ENCODE measurements at places on chromosomes 2 and 18.

GRCh38 chr2:187658952-187659525 is 104.8 kb upstream of the TFPI start:
- no peak for DNase-seq

- peak; percentile 63 for DNase-seq
Observed at GRCh38 chr2:225894236-225894980, 494.9 kb downstream of the NYAP2 start.

DNA sequence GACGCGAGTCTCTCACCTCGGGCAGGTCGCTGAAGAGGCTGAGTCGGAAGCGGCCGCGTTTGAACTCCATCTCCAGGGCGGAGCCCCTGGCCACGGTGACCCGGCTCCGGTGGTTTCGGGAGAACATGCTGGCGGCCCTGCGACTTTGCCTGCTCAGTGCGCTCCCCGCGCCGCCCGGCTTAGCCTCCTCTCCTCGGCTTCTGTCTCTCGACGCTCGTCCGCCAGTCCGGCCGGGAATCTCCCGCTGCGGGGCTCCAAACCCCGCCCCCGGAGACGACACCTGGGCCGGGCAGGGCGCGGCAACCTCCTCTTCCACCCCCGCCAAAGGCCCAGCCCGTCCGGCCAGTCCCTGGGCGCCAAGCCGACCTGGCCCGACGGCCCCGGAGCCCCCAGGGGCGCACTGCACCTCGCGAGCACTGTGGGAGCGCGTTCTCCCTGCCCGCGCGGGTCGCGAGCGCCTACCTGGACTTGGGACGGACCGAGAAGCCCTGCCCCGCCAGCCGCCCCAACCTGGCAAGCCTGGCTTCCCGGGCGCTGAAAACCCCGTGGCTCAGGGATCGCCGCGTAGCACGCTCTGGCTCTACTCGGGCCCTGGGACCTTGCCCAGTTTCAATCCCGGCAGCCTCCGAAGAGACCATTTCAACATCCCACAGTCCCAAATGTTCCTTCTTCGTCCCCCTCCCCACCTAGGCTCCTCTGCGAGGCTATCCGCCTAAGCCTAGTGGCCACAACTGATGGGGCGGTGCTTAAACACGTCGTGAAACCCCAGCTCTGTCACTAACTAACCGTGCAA is at the start of gene RTKN:
Gene RTKN, minus strand, starts transcription at position 248 of the 793 bp plus-strand sequence. Its CDS starts 121 bp downstream, at position 127.
- no peak for DNase-seq

DNA sequence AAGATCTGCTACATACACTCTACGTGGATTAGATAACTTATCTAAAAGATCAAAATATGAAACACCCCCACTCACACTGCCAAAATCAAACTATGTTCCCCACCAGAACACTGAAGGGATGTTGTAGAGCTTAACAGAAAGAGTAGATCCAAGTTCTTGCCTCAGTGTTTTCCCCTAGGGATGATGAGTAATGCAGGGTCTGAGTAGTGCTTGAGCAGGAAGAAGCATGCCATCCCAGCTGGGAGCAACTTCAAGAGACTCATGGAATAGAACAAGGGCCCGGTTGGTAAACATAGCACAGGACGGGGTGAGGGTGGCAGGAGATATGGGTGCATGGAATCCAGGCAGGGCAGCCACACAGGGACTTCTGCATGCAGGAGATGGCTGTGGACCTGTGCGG is 74.3 kb downstream of the SNTG2 start:
- peak; percentile 63 for DNase-seq

GRCh38 chr2:103265521-103265920 is 503.7 kb downstream of the TMEM182 start:
- no peak for DNase-seq

- DNase-seq = no peak
Observed at GRCh38 chr2:101630224-101630949, 67.1 kb upstream of the MAP4K4 start.

GRCh38 chr18:63844254-63844653 is 43.3 kb upstream of the SERPINB2 start:
- peak; percentile 41 for DNase-seq

DNA sequence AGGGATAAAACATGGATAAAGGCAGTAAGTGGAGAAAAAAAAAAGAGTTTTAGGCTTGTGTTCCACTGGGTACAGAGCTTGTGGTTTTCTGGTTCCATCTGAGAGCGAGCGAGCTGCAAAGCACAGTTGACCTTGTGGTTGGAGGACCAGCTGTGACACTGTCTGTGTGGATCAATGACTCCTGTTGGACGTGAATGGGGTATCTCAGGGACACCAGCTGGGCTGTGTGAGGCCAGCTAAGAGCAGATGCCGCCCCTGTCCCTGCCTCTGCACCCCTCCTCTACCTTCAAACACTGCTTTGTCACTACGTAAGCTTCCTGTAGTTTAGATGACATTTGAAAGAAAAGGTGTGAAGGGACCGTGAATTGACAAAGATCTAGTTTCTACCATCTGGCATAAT is 67.8 kb downstream of the QPCT start:
- DNase-seq = no peak

Data from AG08395 (cell line).